ENCODE measurements at places on chromosomes 7 and 10. TPM values are rescaled to one million over a fixed set of nuclear protein-coding genes. Genes with fewer than 3 reads are reported as not detected.

ADRA2A gene
- total RNA-seq = 3.6 TPM

TNRC18 gene
- 63.0 TPM for total RNA-seq

NOM1 gene
- 24.7 TPM for total RNA-seq

ALDH18A1 gene
- 82.7 TPM for total RNA-seq

GNAT3 gene
- not detected for total RNA-seq

DBF4 gene
- 17.3 TPM for total RNA-seq

DNAJC30 gene
- total RNA-seq = 2.6 TPM

DEPP1 gene
- total RNA-seq = 15.5 TPM

HMX2 gene
- not detected for total RNA-seq

SYT15B gene
- 1.8 TPM for total RNA-seq

CACUL1 gene
- total RNA-seq = 60.3 TPM

PAPOLB gene
- total RNA-seq = 2.2 TPM

FEZF1 gene
- total RNA-seq = not detected

AASS gene
- 60.7 TPM for total RNA-seq

OPN4 gene
- not detected for total RNA-seq

TRIM24 gene
- total RNA-seq = 28.0 TPM

ARHGAP22 gene
- 6.0 TPM for total RNA-seq

IRF5 gene
- total RNA-seq = 5.3 TPM

SLC37A3 gene
- total RNA-seq = 99.4 TPM

SPDYE2B gene
- total RNA-seq = not detected

MINDY4 gene
- total RNA-seq = 12.8 TPM

ZNF365 gene
- total RNA-seq = 0.85 TPM

CYP2E1 gene
- total RNA-seq = 1.1 TPM

UBE2D1 gene
- total RNA-seq = 34.5 TPM

STEAP1 gene
- total RNA-seq = 5.8 TPM

ATXN7L1 gene
- 19.3 TPM for total RNA-seq

OR6V1 gene
- not detected for total RNA-seq

ZNF425 gene
- total RNA-seq = 4.9 TPM

CYP2C19 gene
- not detected for total RNA-seq

LRMDA gene
- total RNA-seq = 17.7 TPM

SYT15 gene
- 2.5 TPM for total RNA-seq

GDF10 gene
- 7.8 TPM for total RNA-seq

PBLD gene
- 9.5 TPM for total RNA-seq

HOXA10 gene
- total RNA-seq = 23.2 TPM

NPTX2 gene
- 7.2 TPM for total RNA-seq

TMEM213 gene
- not detected for total RNA-seq

KCNK18 gene
- total RNA-seq = not detected

KCTD7 gene
- 18.5 TPM for total RNA-seq

FBXO24 gene
- 1.6 TPM for total RNA-seq

GSDME gene
- 8.3 TPM for total RNA-seq

GBX1 gene
- total RNA-seq = not detected

Data from urinary bladder (tissue), 4 donors.